ENCODE measurements at places on chromosomes 3 and 15.

GRCh38 chr15:94453227-94453988, 222.0 kb downstream of the MCTP2 start:
- peak; percentile 1 for DNase-seq

DNA sequence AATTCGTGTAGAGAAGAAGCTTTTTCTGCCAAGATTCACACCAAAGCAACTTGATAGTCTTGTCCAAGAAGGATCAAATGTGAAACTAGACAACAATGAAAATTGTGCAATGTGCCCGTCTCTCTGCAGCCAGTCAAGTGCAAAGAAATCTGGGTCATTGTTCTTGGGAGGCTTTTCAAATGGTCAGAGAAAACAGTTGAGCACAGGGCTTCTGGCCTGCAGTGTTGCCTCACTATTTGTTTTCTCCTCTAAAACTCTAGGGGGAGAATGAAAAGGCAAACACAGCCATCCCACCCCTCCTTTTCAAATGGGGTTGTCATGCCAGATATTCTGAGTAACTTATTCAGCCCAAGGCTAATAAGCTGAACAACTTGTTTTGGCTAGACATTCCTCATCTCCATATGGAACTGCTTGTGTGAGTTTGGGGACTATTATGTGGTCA, 417.6 kb upstream of the CDIN1 start:
- no peak for DNase-seq

- no peak for DNase-seq
These were observed 9.1 kb upstream of the ZBTB20 start for GRCh38 chr3:115156046-115156654.

DNA sequence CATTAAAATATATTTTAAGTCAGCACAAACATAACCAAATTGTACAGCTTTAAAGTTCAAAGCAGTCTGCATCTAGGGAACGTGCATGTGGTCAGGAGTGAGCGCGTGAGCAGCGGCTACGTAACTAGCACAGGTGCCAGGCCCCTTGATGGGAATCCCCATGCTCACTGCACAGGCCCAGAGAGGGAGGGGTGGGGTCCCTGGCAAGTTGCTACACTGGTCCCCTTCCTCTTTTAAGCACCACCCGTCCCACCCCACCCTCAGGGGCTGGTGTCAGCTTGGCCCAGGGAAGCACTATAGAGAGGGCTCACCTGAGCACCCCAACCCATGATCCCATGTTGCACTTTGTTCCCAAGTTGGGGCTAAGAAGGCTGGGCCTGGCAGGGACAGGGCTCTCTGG, 835 bp upstream of the GMPPB start:
- no peak for DNase-seq

DNA sequence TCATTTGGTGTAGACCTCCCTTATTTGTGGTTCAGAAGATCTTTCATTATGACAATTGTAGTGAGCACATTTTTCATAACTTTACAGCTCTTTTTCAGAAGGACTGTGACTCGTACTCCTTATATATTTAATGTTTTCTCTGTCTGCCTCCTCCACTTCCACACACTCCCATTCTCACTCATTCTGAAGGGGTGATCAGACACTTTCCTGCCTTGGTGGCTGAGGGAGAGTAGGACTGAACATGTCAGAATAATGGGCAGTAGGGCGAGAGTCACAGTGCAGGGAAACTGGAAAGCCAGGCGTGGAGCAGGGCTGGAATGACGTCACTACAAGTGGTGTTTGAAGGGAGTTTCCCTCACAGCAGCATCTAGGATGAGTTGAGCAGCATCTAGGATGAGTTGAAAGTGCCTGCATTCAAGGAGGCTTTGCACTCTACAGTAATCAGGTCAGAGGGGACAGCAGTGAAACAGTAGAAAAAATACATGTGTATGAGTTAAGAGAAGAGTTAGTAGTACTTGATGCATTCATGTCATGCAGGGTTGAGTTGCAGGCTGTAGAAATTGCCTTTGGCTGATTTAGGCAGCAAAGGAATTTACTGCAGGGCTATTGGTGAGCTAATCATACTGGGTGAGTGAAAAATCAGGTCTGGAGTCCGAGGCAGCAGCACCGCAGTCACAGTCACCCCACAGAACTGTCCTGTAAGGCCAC, 36.3 kb upstream of the FBXL22 start:
- DNase-seq, result no peak
